ENCODE measurements at places on chromosomes 12 and 14.

GRCh38 chr12:57713209-57713608 lies 19.3 kb downstream of the OS9 start:
- no peak for DNase-seq

GRCh38 chr12:76871082-76871481 lies 7.7 kb downstream of the CSRP2 start:
- DNase-seq: peak; percentile 90

DNA sequence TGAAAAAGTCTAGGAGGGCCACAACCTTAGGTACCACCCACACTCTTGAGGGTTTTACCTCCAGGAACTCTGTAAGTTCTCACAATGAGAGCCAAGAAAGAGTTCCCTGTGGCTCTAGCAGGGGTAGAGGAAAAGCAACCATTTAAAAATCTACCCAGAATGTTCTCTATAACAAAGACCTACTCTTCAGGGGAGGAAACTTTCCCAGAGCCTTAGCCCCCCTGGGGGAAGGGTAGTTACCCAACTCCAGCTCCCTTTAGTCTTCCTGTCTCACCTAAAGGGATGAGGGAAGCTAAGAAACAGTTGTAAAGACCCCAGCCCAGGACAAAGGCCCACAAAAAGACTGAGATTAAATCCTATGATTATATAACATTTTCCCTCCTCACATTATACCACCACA lies 46.2 kb upstream of the JDP2 start:
- no peak for DNase-seq

GRCh38 chr12:125983094-125983783 lies 918.0 kb downstream of the AACS start:
- no peak for DNase-seq

GRCh38 chr12:99436584-99436983 lies 211.0 kb upstream of the GARIN6 start:
- no peak for DNase-seq

- no peak for DNase-seq
Measured at GRCh38 chr14:69490219-69490918, 5.8 kb downstream of the PLEKHD1 start.

GRCh38 chr12:27521066-27521465 lies 2.9 kb upstream of the PPFIBP1 start:
- DNase-seq: no peak

DNA sequence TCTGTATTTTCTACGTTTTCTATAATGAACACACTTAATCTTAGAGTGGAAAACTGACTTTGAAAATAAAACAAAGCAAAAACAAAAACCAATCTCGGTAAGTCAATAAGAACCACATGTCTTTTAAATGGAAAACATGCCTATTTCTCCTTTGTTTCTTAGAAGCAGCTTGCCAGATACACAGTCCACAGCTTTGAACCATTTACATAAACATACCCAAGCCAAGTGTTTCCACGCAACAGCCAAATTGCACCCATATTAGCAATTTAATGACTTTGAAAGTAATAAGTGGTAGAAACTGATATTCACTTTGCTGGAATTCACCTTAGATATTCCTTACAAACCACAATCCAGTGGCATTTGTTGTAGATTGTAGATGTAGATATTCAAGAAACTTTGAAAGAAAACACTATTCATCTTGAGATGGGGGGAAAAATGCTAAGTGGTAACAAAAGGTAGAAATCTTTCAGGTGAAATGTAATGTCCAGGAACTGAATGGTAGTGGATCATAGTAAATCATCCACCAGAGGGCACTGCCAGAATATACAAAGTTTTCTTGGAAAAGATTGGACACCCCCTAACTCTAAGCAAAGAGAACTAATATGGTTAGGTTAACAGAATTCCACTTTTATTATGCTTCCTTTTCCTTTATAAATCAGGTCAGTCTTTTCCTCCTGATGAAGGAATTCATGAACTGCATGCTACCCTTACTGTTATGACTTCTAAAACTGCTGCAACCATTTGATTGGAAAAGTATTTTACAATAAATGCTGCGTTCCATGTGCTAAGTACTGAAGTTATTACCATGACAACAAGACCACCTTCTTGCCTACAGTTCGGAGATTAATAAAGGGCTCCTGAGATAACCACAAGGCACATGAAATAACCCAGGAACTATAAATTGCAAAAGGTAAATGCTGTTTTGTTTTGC lies 69.8 kb downstream of the RERG start:
- DNase-seq: peak; percentile 35

- no peak for DNase-seq
Measured at GRCh38 chr12:19409376-19409775, 29.9 kb upstream of the AEBP2 start.

GRCh38 chr12:89821896-89822295 lies 113.3 kb upstream of the ATP2B1 start:
- no peak for DNase-seq

GRCh38 chr12:3061059-3061458 lies 16.1 kb upstream of the TSPAN9 start:
- no peak for DNase-seq

GRCh38 chr14:37855871-37856270 lies 260.4 kb downstream of the TTC6 start:
- DNase-seq: no peak

DNA sequence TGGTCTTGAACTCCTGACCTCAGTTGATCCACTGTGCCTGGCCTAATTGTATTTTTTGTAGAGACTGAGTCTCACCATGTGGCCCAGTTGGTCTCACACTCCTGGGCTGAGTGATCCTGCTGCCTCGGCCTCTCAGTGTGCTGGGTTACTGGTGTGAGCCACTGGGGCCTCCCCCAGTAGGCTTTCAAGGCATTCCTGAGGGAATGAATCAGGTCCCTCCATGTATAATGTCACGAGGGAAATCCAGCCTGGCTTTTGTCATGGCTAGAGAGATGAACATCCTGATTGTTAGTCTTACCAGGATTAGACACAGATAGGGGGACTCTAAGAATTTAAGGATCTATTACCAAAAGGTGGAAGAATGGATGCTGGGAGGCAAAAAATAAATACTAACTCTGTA lies 51.9 kb downstream of the CPSF2 start:
- no peak for DNase-seq

- no peak for DNase-seq
Measured at GRCh38 chr14:22648506-22648905, 4.4 kb upstream of the OR6J1 start.

GRCh38 chr14:79325557-79325956 lies 885.7 kb downstream of the DIO2 start:
- no peak for DNase-seq

DNA sequence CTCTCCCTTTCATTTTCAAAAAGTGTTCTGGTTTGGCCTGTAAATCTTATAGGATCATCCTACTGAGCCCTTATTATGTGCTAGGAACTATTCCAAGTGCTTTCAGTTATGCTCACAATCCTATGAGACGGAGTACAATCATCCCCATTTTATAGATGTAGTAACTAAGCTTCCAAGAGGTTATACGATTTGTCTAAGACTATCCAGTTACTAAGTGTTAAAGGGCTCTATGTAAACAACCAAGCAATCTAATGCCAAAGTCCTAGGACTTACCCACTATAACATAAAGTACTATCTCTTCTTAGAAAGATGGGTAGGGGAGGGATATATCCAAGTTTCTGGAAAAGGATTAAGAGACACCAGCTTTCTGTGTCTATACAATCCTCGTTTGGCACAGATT lies 6.7 kb downstream of the CFL2 start:
- no peak for DNase-seq

- DNase-seq: no peak
Measured at GRCh38 chr12:129687731-129688130, 216.1 kb downstream of the TMEM132D start.

DNA sequence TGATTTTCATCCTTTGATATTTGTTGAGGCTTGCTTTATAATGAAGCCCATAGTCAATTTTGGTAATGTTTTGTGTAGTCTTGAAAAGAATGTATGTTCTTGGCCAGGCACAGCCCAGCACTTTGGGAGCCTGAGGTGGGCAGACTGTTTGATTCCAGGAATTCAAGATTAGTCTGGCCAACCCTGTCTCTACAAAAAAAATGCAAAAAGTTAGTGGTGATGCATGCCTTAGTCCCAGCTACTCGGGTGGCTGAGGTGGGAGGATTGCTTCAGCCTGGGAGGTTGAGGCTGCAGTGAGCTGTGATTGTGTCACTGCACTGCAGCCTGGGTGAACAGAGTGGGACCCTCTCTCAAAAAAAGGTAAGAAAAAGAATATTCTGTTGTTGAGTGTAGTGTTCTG lies 10.8 kb downstream of the ETNK1 start:
- DNase-seq: no peak

DNA sequence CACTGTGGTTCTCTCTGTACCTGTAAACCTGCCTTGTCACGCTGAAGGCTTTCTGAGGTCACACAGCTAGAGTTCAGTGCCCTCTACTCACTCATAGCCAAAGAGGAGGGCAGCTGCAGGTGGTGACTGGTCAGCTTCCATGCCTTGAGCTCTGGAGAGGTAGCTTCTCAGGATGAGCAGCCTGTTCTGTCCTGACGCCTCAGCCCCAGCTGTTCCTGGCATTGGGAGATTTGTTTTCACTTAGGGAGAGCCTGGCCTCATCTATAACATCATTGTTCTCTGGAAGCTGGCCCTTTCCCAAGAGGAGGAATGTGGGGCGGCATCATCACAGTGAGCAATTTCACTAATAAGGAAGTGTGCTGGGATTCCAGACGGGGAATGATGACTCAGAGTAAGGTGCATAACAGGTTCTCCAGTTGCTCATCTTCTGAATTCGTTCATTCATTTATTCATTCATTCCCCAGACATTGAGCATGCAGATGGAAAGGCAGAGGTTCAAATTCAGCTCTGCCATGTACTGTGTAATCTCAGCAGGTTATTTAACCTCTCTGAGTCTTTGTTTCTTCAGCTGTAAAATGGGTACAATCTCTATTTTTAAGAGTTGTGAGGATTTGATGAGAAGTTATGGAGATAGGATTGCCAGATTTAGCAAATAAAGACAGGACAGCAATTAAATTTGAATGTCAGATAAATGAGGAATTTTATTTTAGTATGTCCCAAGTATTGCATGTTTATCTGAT lies 255.8 kb upstream of the CRY1 start:
- DNase-seq: no peak

GRCh38 chr14:105627701-105628100 lies 101.3 kb downstream of the TMEM121 start:
- DNase-seq: no peak

DNA sequence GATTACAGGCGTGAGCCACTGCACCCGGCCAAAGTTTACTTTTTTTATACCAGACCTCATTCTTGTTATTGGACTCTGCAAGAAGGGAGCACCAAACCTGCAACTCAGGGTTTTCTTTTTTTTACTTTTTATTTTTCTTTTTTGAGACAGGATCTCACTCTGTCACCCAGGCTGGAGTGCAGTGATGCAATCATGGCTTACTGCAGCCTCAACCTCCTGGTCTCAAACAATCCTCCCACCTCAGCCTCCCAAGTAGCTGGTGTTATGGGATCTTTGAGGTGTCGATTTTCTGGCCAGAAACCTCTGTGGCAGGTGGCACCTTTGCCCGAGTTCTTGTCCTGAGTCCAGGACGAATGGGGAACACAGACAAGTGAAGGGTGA lies 4.2 kb upstream of the PWP1 start:
- DNase-seq: no peak

GRCh38 chr12:62635649-62636048 lies 169.0 kb downstream of the MON2 start:
- DNase-seq: no peak

DNA sequence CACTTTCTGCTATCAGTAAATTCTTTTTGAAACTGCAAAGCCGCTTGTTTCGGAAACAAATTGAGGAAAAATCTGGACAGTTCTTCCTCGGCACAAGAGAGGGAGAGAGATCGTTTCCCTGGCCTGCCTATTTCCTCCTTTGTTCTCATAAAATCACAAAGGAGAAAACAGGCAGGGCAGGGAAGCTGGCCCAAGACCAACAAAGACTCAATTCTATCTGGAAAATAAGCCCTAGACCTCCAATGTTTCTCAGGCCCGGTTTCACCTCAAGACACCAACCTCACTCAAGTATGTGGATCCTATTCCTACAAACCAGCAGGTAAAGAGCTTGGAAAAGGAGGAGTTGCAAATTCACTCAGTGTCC lies 19.5 kb downstream of the DICER1 start:
- DNase-seq: no peak

- no peak for DNase-seq
Measured at GRCh38 chr12:89884416-89884898, 175.8 kb upstream of the ATP2B1 start.

GRCh38 chr12:123948401-123948795 lies 24.2 kb downstream of the CCDC92 start:
- no peak for DNase-seq

DNA sequence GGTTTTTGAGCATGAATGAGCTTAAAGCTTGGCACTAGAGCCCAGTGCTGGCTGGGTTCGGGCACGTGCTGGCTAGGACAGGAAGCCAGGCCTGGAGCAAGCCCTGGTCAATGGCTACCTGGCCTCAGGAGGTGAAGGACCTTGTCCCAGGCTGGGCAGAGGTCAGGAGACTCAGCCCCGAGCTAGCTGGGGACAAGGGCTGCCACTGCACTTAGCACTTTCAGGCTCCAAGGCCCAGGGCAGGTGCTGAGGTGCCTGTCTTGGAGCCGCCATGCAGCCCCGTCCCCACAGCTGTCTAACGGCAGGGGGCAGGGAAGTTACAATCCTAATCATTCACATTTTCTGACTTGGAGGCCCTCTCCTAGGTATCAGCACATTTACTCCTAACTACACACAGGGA lies 4.3 kb upstream of the AQP6 start:
- DNase-seq: no peak

DNA sequence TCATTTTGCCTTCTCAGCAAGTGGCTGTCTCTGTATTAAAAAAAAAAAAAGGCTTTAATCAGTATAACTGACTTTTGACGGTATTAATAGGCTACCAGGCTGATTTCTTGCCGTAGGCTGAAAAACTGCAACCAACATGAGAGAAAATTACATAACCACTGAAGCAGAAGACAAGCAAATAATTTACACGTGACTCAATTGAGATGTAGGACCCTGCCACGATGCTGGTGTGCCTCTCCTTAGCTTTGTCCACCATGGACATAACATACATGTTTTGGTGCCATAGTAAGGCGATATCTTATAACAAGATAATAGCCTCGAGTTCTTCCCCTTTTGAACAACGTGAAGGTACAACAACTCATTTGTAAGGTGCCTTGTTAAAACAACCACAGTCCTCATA lies 88.7 kb upstream of the GRIP1 start:
- no peak for DNase-seq

- no peak for DNase-seq
Measured at GRCh38 chr12:4107911-4108697, 165.5 kb upstream of the CCND2 start.

DNA sequence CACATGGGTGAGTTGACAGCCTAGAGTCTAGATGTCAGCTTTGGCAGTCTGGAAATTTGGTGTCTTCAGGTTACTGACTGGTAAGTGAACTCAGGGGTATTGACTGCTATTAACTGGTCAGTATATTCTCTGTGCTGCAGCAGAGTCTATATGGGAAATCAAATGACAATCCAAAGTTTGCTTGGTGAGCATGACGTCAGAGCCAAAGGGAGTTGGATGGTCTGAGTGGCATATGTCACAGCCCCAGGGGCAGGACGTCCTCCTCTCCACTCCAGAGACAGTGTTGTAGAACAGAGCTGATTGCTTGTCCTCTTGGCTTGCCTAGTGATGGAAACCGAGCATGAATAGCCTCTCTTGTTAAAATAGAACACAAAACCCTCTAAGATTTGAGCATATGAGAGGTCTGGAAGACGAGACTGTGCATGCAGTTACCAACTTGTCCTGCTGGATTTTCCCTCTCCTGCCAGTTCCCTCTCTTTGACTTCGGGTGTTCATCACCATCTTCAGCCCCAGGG lies 3.3 kb upstream of the TBC1D30 start:
- no peak for DNase-seq

Data from hematopoietic multipotent progenitor cell treated with erythropoietin and hydrocortisone succinate and interleukin-3 and kit ligand, for 8 days (in vitro differentiated cells).